Erythroblast (primary cell): ENCODE measurements at places on chromosomes 6 and 20.

DNA sequence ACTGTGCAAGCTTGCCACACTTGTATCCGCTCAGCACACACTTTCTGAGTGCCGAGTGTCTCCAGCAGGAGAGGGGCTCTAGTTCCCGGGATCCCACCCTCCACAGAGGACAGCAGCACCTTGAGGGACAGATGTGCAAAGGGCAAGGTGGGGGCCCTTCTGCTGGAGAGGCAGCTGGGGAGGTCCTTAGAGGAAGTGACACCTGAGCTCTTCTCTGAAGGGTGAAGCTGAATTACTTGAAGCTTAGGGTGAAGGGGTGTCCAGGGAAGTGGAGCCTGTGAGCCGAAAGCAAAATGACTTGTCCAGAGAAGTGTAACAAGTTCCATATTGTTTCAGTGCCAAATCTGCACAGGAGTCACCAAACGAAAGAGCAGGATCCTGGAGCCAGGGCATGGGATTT, 136.3 kb upstream of the DUSP22 start:
- DNase-seq, result no peak

DNA sequence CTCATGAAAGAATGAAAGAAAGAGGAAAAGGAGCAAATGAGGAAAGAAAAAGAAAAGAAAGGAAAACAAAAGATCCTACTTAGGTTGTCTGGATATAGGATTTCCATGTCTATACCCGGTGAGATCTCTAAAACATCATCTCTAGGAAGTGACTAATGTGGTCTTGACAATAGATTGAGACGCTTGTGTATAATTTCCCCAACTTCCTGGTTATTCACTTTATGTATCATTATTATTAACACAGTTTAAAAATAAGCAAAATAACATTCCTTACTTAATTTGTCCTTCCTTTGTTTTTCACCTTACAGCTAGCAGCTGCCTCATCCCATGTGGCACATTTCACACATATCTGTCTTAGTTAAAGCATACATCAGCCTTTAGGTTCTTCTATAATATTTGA, 27.0 kb downstream of the LAMA4 start:
- no peak for DNase-seq

- DNase-seq, result no peak
Observed at GRCh38 chr6:70874181-70874913, 82.5 kb downstream of the B3GAT2 start.

DNA sequence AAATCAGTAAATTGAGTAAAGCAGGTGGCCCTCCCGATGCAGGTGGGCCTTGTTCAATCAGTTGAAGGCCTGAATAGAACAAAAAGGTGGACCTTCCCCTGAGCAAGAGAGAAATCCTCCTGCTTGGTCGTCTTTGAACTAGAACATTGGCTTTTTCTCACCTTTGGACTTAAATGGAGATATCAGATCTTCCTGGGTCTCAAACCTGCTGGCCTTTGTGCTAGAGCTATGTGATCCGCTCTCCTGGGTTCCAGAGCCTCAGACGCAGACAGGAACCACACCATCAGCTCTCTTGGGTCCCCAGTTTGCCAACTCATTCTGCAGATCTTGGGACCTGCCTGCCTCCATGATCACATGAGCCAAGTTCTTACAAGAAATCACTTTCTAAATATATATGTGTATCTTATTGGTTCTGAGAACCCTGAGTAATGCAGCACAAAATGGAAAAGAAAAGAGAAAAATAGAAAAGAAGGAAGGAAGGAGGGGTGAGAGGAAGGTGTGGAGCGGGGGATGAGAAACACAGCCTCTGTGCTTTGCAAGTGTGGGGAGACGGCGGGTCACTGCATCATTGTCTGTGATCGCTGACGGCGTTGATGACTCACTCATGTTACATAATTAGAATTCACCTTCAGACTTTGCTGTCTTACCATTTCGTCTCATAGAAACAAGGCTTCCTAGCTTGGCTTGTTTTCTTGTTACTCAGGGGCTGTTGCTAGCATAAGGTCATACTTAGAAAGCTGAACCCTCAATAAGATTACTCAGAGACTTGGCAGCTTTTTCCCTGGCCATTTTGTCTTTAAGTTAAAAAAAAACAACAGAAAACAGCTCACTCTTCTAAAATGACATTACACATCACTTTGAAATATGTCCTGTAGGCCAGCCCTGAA, 85.7 kb upstream of the NEDD9 start:
- no peak for DNase-seq

DNA sequence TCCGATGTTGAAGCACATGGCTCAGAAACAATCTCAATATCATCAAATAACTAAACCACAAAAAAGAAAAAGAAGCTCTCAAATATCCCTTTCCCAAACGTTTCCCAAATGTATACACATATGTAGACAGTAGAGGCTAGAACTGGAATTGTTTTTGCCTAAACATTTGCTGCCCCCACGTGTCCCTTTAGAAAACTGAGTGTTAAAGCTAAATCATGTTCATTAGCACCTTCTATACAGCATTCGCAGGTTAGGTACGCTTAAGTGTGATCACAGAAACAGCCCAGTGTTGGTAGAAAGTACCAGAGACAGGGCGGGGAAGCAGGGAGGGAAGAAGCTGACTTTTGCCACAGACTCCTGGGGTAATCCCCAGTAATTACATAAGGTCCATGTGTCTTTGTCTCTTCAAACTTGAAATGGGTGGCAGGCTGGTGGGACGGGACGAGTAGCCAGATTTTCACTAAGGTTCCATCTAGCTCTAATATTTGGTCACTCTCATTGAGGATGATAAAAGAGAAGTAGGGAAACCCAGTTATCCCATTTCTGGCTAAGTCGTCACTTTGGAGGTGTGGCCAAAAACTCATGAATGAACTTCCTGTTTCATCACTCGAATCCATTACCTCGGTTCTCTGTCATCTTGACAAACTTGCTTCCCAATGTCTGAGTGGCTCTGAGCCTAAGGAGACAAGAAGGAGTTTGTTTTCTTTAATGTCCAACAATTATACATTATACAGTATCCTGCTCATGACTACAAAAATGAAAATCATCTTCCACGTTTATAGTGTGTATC, 15.0 kb upstream of the TFAP2A start:
- DNase-seq, result peak; percentile 24

- DNase-seq, result no peak
Observed at GRCh38 chr6:6631053-6631452, 42.5 kb downstream of the LY86 start.

GRCh38 chr6:93418408-93419303, 703 bp downstream of the EPHA7 start:
- DNase-seq, result no peak

DNA sequence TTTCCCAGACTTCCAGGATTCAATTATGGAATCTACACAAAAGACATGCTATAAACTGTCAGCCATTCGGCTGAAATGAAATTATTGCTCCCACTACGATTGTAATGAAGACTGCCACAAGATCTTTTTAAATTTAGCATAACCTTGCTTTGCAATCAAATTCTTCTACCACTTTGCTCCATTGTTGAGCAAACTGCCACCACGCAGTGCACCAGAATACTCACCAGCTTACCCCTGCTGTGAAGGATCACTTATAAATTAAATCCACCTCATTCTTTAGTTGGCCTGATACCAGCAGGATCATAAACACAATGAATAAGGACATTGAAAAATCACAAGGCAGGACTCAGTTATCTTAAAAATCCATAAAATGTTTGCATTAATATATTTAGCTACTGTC, 151.8 kb upstream of the PRND start:
- no peak for DNase-seq

- DNase-seq, result no peak
Observed at GRCh38 chr6:42257614-42258013, 40.0 kb upstream of the MRPS10 start.

- no peak for DNase-seq
Observed at GRCh38 chr6:56223995-56224394, 23.4 kb downstream of the COL21A1 start.

- no peak for DNase-seq
Observed at GRCh38 chr20:16488616-16489015, 84.6 kb downstream of the KIF16B start.

DNA sequence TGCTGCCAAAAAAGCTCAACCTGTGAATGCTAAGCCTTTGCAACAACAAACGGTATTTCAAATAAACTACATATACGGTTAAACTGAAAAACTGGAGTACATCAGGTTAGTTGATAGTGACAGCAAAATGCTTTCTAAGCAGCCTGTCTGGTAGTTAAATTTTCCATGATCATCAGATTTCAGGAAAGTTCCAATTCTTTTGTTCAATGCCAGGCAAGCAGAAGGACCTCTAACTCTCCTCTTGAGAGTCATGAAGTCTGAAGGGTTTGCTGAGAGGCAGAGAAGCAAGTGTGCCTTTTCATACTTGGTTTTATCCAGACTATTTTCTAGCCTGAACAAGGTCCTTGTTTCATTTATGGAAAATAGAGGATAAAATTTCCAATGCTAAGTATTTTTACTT, 4.5 kb downstream of the FLRT3 start:
- no peak for DNase-seq

- no peak for DNase-seq
Observed at GRCh38 chr6:129141499-129141898, 258.6 kb downstream of the LAMA2 start.

DNA sequence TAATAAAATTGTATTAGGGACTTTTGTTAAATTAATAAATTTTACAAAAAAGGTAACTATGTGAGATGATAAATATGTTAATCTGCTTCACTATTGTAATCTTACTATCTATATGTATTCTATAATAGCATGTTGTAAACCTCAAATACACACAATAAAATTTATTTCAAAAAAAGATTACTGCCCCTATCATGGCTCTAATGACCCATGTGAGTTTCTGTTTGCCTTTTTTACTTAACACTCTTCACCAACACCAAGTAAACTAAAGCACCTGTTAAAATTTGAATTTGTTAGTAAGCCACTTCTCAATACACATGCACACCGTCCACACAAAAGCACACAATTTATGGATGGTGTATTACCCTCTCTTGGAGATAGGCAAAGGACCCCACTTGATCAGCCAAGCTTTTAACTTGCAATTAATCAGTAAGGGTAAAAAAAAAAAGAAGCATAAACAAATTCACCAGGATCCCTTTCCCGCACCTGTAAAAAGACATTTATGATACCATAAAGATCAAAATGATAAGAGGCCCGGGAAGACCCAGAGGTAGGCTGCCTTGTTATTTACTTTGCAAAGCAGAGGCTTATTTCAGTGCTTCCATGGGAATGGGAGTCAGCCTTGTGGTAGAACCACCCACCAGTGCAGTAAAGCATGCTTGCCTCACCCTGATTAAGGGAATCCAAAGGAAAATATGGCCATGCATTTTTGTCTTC, 28.6 kb upstream of the PKHD1 start:
- no peak for DNase-seq

- no peak for DNase-seq
Observed at GRCh38 chr6:159307246-159307790, 138.1 kb downstream of the FNDC1 start.

- DNase-seq, result no peak
Observed at GRCh38 chr6:70863343-70863742, 93.5 kb downstream of the B3GAT2 start.

GRCh38 chr6:78483553-78484197, 383.7 kb upstream of the IRAK1BP1 start:
- DNase-seq, result no peak

DNA sequence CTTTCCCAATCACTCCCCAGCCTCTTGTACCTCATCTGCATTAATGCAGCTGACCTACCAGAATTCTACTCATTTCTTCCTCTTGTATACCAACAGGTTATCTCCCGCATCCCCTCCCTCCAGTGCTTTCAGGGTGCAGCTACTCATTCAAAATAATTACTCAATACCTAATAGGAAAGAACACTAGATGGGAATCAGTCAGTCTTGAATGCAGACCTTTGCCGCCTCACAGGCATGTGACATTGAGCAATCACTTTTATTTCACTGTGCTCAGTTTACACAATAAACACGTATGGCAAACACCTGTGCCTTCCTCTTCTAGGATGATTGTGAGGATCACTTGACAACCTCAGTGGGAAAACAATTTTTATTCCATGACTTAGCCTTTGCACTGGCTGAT, 13.3 kb downstream of the ZSCAN31 start:
- no peak for DNase-seq

GRCh38 chr6:8758412-8758811, 323.1 kb upstream of the SLC35B3 start:
- DNase-seq, result no peak

DNA sequence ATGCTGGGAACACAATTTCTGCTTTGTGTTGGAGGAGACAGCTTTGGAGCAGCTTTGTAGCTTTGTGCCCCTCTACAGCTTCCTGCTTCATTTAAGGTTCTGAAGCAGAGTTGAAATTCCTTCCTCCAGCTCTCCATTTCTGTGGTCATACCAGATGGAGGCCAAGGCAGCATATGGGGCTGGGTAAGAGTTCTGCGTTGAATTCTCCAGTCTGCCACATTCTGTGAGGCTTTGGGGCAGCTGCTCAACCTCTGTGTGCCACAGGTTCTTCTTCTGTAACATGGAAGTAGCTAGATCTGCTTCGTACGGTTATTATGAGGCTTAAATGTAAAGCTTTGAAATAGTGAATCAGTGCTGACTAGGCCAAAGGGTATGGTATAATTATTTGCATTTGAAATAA, 2.9 kb upstream of the TRIM26 start:
- no peak for DNase-seq

- no peak for DNase-seq
Observed at GRCh38 chr6:82750556-82750955, 315.1 kb downstream of the UBE3D start.

DNA sequence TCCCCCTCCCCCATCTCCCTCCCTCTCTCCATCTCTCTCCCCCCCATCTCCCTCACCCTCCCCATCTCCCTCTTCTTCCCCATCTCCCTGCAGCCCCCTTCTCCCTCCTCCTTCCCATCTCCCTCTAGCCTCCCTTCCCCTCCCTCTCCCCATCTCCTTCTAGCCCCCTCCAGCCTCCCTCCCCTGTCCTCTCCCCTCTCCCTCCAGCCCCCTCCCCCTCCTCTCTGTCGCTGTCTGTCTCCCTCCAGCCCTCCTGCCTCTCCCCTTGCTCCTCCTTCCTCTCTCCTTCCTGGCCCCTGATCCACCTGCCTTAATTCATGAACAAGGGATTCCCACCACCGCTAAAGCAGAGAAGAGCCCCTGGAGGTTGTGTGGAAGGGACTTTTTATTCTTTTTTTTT, 26.9 kb upstream of the CHMP4B start:
- no peak for DNase-seq

- DNase-seq, result no peak
Observed at GRCh38 chr6:109488001-109488400, 5.0 kb upstream of the ZBTB24 start.

- DNase-seq, result no peak
Observed at GRCh38 chr20:20755231-20755630, 42.8 kb upstream of the RALGAPA2 start.

DNA sequence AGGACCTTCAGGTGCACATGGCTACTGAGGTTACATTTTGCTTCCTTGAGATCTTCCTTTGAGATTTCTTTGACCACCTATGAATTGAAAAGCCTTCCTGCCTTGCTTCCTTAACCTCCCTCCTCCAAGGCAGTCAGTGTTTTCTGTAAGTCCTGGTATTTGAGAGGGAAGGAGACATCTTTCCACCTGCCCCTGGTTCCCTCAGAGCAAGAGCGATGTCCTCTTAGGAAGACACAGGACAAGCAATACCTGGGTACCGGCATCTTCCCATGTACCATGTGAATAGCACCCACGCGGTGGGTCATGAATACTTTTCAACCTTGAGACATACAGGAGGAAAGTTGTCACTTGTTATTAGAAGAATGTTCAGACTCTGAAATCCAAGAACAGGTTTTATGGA, 37.1 kb downstream of the GINS1 start:
- no peak for DNase-seq
